Kasumi-1 (cell line): ENCODE measurements at places on chromosomes 6 and 20.

- no peak for DNase-seq
Measured at GRCh38 chr6:166763606-166764472, 136.8 kb upstream of the RPS6KA2 start.

- no peak for DNase-seq
Measured at GRCh38 chr20:1328680-1329330, at the start of gene SDCBP2. TSS of gene SDCBP2 (minus strand) at chr20:1329139. CDS start at chr20:1320416, 8,723 bp downstream.

GRCh38 chr6:126625019-126625418 lies 285.1 kb downstream of the CENPW start:
- DNase-seq, result peak; percentile 21

DNA sequence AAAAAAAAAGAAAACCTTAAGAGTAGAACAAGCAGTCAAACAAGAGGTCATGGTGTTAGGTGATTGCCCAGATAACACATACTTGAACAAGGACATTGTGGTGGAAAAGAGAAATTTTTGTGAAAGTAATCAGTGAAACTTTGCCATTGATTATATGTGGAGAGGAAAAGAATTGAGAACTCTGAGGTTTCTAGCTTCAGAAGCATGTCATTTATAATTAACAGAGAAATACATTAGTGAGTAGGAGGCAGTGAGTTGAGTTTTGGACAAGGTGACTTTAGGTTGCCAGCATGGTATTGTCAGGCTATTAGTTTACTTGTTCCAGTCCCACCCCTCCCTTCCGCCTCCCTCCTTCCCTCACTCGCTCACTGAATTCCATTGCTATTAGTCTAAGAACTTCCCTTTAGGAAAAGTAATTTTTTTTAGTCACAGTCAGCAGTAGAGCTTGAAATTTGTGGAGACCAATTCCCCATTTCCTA lies 17.2 kb downstream of the TAB2 start:
- DNase-seq, result no peak

- no peak for DNase-seq
Measured at GRCh38 chr6:31831350-31832215, 4.0 kb downstream of the HSPA1B start.

DNA sequence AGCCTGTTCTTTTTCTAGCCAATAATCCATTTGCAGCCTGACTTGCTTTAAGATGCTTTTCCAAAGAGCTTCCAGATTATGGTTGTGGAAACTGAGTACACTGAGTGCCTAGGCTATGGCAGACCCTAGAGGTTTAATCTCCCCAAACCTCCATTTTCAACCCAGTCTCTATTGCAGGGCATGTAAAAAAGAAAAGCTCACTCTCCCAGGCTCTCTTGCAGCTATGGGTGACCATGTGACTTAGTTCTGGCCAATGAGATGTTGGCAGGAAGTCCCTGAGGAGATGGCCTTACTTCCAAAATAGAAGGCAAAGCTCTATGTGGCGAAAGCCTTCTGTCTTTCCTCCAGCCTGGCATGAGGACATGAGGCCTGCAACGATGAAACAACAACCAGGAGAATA lies 3.8 kb downstream of the PDRG1 start:
- no peak for DNase-seq

GRCh38 chr6:41093729-41094128 lies 21.0 kb downstream of the NFYA start:
- no peak for DNase-seq

GRCh38 chr6:3419624-3420272 lies 37.1 kb downstream of the SLC22A23 start:
- no peak for DNase-seq

- DNase-seq, result no peak
Measured at GRCh38 chr6:131728296-131728939, 17.6 kb upstream of the CTAGE9 start.

DNA sequence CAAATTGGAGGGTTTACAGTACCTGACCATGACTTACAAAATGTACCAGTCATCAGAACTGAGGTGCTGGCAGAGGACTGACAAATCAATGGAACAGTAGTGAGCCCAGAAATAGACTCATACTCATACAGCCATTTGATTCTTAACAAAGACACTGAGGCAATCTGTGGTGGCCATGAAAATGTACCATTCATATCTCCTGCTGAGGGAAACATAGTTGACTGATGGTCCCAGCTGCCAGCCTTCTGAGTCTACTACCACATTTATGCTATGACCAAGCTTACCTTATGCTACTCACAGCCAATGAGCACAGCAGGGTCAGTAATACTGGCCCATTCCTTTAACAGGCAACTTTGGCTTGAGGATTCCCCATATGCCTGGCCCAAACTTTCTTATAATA lies 88.6 kb downstream of the WASF1 start:
- no peak for DNase-seq

GRCh38 chr20:62426699-62427131 lies 624 bp downstream of the RBBP8NL start:
- DNase-seq, result no peak

GRCh38 chr6:20028143-20028542 lies 184.1 kb downstream of the MBOAT1 start:
- no peak for DNase-seq
